Esophagus muscularis mucosa (tissue), 4 donors: ENCODE measurements at places on chromosomes 11 and 22. TPM values are rescaled to one million over a fixed set of nuclear protein-coding genes. Genes with fewer than 3 reads are reported as not detected.

GSTT2B gene
- total RNA-seq: not detected

CDCA5 gene
- total RNA-seq: 0.34 TPM

FOXR1 gene
- total RNA-seq: not detected

NTM gene
- total RNA-seq: 25.3 TPM

MIAT gene
- total RNA-seq: 0.42 TPM

OR5W2 gene
- not detected for total RNA-seq

DLG2 gene
- 14.1 TPM for total RNA-seq

NRGN gene
- total RNA-seq: 1.4 TPM

YAP1 gene
- total RNA-seq: 311 TPM

OLFML1 gene
- total RNA-seq: 5.6 TPM

ISX gene
- total RNA-seq: not detected

CEND1 gene
- total RNA-seq: 3.3 TPM

MS4A3 gene
- not detected for total RNA-seq

DNA sequence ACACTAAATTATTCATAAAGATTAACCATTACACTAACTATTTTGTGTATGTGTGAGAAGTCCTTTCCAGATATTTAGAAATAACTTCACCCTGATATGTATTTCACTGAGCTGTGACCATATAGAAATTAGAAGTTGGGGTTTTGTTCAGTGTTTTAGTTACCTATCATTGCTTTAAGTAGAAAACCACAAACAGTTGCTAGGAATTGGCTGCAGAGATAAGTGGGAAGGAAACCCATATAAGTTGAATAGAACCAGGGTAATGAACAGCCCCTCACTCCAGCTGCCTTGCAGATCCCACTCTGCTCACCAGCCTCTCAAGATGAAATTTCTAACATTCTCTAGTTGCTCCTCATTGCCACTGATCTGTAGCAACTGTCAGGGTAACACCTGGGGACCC is 10.3 kb downstream of the SRSF8 start:
- DNase-seq: no peak

- no peak for DNase-seq
Measured at GRCh38 chr11:106785913-106786650, 232.2 kb downstream of the GUCY1A2 start.

GRCh38 chr11:96063053-96063452 is 139.1 kb upstream of the MTMR2 start:
- DNase-seq: no peak

DNA sequence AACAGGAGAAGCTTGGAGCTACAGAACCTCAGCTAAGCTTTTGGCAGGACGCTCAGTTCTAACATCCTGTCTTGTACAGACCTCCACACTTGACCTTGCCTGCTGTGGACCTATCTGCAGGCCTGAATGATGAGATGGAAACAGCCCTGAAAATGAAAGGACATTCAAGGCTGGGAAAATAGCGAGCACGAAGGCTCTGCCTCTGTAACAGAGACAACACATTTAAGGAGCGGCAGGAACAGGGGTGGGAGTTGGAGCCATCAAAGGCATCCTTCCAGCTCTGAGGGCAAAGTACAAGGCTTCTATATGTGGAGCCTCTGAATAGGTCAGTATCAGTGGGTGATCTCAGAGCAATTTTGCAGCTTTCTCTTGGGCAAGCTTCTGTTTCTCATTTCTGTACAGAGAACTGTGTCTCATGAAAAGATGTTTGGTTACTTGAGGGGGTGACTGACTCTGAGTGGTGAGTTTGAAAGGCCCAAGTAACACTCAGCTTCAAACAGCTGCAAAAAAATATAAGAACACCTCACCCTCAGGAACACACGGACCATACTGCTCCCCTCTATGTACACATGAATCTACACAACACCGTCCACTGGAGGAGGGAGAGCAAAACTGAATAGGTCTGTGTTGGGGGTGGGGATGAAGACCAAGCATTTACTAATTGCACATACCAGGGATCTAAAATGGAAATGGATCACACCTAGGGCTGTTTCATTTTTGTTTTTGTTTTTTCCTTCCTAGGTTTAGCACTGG is 101.6 kb downstream of the CCDC81 start:
- DNase-seq: no peak

DNA sequence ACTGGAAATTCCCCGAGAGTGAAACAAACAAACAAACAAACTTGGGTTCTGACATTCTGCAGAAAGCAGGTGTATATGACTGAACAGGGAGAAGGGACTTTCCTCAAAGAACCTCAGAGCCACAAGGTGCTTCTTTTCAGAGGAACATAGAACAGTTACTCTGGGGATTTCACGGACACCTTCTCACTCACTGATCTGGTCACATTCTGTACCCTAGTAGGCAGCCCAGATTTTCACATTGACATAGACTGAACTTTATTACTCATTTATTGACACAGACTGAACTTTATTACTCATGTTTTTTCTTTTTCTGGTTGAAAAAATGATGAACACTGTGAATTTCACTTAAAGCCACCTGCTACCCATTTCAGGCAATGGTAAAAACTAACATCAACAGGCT is 263.0 kb downstream of the OPCML start:
- no peak for DNase-seq

GRCh38 chr11:9158898-9159391 is 67.5 kb upstream of the SCUBE2 start:
- no peak for DNase-seq

GRCh38 chr11:116271479-116271878 is 501.3 kb downstream of the BUD13 start:
- DNase-seq: no peak

- no peak for DNase-seq
Measured at GRCh38 chr11:45906096-45906682, 882 bp downstream of the FREY1 start.

DNA sequence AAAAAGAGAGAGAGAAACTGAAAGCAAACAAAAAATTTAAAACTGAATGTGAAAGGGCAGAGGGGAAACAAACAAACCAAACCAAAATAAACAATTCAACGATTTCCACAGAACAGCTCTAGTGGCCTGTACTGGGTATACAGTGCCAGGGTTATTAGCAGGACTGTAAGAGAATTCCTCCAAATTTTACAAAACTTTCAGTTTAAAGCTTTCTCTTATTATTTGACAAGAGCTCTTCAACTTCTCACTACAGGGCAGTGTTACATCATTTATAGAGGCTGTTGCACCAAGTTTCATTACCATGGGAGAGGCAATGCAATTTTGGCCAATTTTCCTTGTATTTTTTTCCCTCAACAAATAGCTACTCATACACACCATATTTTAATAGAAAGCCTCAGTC is 44.3 kb upstream of the CLPB start:
- DNase-seq: no peak

DNA sequence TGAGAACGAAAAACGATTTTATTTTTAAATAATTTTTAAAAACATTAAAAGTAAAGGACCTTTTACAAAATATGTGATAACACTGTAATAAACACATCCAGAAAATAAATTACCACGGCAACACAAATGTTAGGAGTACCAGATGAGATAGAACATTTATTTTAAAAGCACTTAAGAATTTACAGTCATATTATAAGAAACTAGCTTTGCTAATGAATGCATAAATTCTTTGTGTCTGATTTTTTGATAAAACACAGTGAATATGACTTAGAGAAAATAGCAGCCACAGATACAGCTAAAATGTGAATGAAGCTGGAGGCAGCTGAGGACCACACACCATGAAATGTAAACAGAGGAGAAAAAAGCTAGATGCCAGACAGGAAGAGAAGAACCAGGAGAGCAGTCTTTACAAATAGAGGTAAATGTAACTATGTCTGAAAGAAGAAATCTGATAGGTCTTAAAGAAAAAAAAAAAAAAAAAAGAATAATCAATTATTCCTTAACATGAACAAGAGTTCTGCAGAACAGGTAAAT is 14.6 kb downstream of the CCDC34 start:
- DNase-seq: no peak

- no peak for DNase-seq
Measured at GRCh38 chr22:36384766-36385481, 2.8 kb downstream of the MYH9 start.

GRCh38 chr11:13216019-13216710 is 61.4 kb upstream of the BMAL1 start:
- DNase-seq: no peak

- DNase-seq: peak; percentile 66
Measured at GRCh38 chr11:48104568-48104924, 112.1 kb upstream of the OR4B1 start.

DNA sequence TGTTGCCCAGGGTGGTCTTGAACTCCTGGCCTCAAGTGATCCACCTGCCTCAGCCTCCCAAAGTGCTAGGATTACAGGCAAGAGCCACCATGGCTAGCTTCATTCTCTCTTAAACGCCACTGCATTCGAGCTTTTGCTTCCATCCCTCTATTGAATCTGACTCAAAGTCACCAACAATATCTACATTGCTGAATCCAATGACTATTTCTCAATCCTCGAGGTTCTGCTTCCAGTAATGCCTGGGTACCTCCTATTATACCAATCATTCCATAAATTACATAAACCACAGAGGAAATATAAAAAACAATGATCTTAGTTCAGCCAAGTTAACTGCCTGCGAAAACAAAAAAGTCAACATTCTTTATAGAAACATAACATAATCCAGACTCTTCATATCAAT is 11.9 kb upstream of the NXF1 start:
- DNase-seq: no peak

DNA sequence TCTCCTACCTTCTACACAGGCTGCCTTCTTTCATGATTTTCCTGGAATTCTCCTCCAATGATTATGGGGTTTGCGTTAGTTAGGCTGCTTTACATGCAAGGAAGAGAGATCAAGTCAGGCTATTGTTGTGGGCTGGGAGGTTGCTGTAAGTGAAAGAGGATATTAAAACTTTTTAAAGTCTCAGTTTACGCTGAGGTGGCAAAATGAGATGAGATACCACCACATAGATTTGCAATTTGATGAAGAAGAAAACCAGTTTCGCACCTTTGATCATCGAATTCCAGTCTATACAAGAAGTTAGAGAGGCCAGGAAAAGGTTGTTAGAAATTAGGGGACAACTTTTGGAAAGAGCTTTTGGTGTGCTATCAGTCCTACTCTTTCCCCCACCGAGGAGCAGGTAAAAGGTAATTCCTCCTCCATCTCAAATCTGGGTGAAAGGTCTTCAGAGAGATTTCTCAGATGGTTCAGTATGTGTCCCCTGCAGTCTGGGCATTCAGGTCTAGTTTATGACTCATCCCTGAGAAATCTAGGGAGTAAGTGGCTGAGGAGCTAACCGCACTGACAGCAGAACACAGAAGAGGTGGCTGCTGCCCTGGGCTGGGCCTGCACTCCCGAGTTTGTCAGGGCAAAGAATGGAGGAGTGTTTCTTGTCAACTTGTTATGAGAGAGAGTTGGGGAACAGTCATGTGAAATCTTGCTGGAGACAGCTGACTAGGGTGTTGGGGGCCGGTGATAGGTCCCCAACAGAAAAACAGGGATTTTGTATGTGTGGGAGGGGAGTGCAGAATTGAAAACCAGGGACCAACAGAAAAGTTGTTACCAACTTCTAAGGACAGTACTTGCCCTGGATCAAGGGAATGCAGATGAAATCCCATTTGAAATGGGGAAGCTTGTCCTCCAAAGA is 34.7 kb downstream of the CCDC83 start:
- DNase-seq: no peak

DNA sequence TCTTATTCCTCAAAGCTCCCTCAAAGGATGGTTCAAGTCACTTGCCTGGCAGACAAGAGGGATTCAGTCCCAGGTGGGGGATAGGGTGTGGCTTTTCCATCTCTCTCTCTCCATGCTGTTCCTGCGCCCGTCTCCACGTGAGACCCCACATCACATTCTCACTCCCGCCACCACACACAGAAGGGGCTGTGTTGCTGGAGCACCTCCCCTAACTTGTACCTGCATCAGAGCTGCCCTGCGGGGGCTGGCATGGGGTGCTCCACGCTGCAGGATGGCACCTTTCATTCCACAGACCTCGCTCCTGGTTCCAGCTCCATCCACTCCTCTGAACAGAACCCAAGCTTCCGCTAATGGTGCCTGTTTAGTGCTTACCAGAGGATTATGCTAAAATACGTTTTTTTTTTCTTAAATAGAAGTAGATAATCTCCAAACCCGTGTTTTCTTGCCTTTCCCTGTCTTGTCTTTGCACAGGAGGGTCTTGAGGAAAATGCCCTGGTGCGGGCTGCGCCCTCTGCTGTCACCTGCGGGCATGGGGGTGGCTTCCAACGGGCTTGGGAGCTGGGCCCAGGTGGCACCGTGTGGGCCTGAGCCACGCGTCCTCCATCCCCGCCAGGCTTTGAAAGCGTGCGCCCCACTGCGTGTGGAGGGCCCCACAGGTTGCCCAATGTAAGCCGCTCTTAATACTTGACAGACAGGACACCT is 985.6 kb downstream of the BRD1 start:
- no peak for DNase-seq

GRCh38 chr11:79090191-79090705 is 350.6 kb downstream of the TENM4 start:
- DNase-seq: no peak

DNA sequence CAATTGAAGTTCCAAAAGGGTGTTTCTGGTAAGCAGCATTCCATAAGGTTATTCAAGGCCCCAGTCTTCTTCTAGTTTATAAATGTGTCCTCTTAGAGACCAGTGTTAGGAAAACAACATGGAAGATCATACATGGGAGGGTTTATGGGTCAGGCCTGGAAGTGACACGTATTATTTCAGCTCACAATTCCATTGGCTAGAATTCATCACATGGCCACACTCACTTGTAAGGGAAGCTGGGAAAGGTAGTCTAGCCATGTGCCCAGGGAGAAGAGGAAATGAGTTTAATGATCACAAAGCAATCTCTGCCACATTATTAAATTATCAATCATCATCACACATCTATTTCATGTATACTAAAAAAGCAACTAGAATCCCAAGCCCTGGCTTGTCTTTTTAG is 181.7 kb upstream of the TBCEL start:
- DNase-seq: no peak

DNA sequence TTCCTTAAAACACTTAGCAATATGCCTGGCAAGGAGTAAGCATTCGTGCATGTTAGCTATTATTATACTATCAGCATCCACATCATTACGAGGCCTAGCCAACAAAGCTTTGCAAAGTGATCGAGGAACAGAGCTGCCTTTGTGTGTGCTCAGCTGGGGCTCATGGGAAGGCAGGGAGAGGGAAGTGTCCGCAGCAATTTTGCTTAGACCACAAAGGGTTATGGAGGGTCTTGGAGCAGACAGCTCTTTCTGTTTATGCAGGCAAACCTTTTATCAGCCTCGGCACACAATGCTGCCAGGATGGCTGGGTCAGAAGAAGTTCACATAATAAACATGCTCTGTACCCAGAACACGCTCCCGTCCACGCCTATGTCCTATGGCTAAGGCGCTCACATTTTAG is 10.9 kb upstream of the DKK3 start:
- no peak for DNase-seq

DNA sequence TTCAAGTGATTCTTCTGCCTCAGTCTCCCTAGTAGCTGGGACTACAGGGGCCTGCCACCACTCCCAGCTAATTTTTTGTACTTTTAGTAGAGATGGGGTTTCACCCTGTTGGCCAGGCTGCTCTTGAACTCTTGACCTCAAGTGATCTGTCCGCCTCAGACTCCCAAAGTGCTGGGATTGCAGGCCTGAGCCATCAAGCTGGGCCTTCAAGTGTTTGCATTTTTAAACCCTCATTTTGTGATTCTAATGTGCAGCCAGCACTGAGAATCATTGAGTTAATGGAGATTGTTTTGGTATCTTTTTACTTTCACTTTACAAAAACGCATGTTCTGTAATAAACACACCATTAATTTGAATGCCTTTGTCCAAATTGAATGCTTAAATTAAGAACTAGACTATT is 3.4 kb downstream of the TYR start:
- no peak for DNase-seq
